Thyroid gland (tissue), 4 donors: ENCODE measurements at places on chromosomes 2 and 18. TPM values are rescaled to one million over a fixed set of nuclear protein-coding genes. Genes with fewer than 3 reads are reported as not detected.

The DIPK1C gene
- total RNA-seq = not detected

- H3K27ac ChIP-seq = no peak overlapping the region
- no peaks in the 10 kb centered on the region for H3K4me1 ChIP-seq
- no peak for DNase-seq
- H3K27me3 ChIP-seq = no peaks in the 10 kb centered on the region
- no peaks in the 10 kb centered on the region for H3K36me3 ChIP-seq
- H3K4me3 ChIP-seq = no peak overlapping the region
Observed at GRCh38 chr2:241940329-241940728, 70.8 kb downstream of the RTP5 start.

- H3K4me3 ChIP-seq = no peak overlapping the region
- H3K36me3 ChIP-seq = no peaks in the 10 kb centered on the region
- H3K4me1 ChIP-seq = no peaks in the 10 kb centered on the region
- DNase-seq = no peak
Observed at GRCh38 chr2:156349605-156350004, 17.1 kb upstream of the NR4A2 start.

DNA sequence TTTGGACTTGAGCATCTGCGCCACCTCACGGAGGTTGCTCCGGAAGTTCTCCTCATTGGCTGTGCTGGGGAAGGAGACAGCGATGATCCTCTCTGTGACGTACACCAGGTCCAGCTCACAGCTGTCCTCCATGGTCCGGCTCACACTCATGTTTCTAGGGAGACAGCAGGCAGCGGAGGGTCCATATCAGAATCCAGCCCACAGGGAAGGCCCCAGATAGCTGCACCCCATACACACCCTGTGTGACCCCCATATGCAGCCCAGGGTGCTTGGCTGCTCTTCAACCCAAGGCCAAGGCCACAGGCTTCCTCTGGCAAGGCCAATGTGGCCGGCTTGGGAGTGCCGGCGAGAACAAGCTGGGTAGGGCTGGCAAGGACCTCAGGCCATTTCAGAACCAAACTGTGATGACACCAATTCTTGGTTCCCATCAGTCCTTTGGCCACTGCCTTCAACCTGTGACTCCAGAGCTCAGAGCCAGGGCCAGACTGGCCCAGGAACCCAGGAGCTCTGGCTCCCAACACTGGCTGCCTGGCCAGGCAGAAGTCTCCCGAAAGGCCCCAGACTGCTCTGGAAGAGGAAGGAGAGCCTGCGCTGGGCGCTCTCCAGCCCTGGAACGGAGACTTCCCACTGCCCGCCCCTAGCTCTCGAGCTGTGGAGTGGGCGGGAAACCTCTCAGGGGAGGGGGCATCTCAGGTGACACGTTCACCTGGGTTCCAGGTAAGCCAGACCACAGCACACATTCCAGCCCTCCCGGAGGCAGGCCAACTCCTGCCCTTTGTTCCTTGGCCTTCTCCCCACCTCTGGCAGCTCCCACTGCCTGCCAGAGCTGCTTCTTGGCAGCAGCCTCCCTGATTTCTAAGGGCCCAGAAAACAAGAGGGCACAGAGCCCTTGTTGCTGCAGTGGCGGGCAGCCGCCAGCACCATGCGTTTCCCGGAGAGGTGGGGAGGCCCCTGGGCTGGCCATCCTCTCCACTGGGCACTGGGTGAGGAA, 104.7 kb downstream of the TNS1 start:
- peaks cover 25% of the 10 kb centered on the region for H3K36me3 ChIP-seq
- peaks cover 77% of the 10 kb centered on the region for H3K4me1 ChIP-seq
- no peak overlapping the region for H3K4me3 ChIP-seq
- DNase-seq = peak; percentile 98
- no peaks in the 10 kb centered on the region for H3K27me3 ChIP-seq

GRCh38 chr2:159292157-159292556, 5.7 kb upstream of the WDSUB1 start:
- DNase-seq = no peak
- H3K4me1 ChIP-seq = no peaks in the 10 kb centered on the region
- H3K4me3 ChIP-seq = no peak overlapping the region
- H3K27me3 ChIP-seq = no peaks in the 10 kb centered on the region
- no peaks in the 10 kb centered on the region for H3K36me3 ChIP-seq

DNA sequence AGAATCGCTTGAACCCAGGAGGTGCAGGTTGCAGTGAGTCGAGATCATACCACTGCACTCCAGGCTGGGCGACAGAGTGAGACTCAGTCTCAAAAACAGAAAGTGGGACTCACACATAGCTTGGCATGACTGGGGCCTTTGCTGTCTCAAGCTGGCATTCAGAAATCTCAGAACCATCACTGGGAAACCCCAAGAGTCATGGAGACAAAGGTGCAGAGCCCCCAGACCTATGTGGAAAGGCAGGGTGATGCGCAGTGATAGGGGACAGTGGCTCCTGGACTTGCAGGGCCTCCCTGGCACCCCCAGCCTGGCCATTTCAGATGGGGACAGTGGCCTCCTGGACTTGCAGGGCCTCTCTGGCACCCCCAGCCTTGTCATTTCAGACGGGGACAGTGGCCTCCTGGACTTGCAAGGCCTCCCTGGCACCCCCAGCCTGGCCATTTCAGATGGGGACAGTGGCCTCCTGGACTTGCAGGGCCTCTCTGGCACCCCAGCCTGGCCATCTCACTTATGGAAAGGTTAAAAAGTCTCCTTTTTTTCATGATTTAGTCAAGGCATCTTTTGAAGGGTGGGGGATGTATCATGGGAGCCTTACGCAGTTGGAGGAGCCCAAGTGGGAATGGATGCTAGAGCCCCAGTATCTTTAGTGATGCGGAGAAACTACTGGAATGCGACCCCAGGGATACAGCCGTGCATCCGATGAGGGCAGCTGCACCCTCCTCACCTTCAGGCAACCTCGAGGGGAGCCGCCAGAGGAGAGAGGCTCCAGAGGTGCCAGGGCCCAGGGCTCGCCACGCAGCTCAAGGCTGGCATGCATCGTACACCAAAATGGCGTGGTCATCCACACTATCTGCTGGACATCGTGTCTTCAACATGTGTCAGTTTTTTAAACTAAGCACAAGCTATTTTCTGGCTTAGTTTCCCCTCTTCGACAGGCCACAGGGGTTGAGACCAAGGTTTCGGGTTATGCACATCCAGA, 30.5 kb downstream of the ZNF516 start:
- DNase-seq = no peak
- no peak overlapping the region for H3K27ac ChIP-seq
- no peaks in the 10 kb centered on the region for H3K27me3 ChIP-seq
- no peaks in the 10 kb centered on the region for H3K36me3 ChIP-seq

GRCh38 chr2:38665854-38666555, at the start of gene GALM:
TSS of gene GALM (plus strand) at chr2:38666114. CDS start at chr2:38666162, 48 bp downstream.
- peak within 1 kb of the TSS; percentile 3 for H3K27ac ChIP-seq
- H3K4me3 ChIP-seq = peak within 1 kb of the TSS; percentile 33
- H3K36me3 ChIP-seq = no peaks in the 10 kb centered on the region
- H3K4me1 ChIP-seq = peaks cover 12% of the 10 kb centered on the region
- H3K27me3 ChIP-seq = no peaks in the 10 kb centered on the region

The GYPC gene
- total RNA-seq = 17.1 TPM

DNA sequence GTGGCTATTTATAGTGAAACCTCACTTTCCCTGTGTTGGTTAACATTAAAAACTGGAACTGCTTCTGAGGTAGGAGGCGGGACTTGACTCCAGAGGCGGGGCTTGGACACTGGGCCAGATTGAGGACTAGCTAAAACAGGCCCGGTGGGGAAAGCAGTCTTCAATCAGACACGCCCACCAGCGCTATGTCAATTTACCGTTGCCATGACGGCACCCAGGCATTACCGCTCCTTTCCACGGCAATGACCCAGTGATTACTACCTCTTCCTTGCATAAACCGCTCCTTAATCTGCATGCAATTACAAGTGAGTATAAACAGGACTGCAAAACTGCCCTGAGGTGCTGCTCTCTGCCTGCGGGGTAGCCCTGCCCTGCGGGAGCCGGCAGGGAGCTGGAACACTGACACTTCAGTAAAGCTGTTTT, 35.3 kb downstream of the LRRFIP1 start:
- H3K27ac ChIP-seq = peak overlapping the region; percentile 24
- no peak overlapping the region for H3K4me3 ChIP-seq
- peaks cover 31% of the 10 kb centered on the region for H3K4me1 ChIP-seq
- H3K36me3 ChIP-seq = no peaks in the 10 kb centered on the region
- peak; percentile 95 for DNase-seq

The KCNG2 gene
- not detected for total RNA-seq

- H3K27ac ChIP-seq = peak overlapping the region; percentile 65
- H3K4me3 ChIP-seq = no peak overlapping the region
- H3K36me3 ChIP-seq = no peaks in the 10 kb centered on the region
- peak; percentile 70 for DNase-seq
- no peaks in the 10 kb centered on the region for H3K27me3 ChIP-seq
Observed at GRCh38 chr2:208040199-208041171, 15.2 kb upstream of the PLEKHM3 start.

GRCh38 chr2:161230959-161231358, 70.7 kb downstream of the TANK start:
- H3K4me3 ChIP-seq = no peak overlapping the region
- H3K27me3 ChIP-seq = no peaks in the 10 kb centered on the region
- peaks cover 5% of the 10 kb centered on the region for H3K36me3 ChIP-seq

DNA sequence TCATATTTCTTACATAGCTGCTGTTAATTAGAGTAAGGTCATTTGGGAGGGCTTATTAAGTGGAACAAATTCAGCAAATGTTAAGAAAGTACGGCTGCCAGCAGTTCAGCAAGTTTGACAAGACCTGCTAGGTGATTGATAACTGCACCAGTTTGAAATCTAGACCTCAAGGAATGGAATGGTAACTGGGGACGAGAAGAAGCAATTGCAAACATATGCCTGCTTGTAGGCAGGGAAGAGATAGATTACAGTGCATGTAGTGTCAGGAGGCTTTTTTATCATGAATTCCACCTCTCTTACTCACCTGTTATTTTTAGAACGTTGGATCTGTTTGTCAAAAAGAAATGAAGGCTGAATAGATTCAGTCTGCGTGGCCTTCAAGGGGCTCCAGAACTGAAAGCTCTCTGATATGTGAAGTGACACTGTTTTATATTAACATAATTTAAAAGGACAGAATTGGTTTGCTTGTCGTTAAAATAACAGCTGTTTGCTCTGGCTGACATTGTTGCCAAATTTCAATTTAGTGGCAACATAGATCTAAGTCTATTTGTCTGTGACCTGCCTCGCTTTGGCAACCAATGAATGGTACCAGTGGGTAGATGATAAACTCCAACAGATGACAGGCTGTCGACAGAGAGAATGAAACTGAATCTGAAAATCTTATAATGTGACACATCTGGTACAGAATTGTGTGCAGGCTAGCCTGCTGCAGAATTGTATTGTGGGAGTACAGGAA, 199.3 kb downstream of the ZNF407 start:
- no peaks in the 10 kb centered on the region for H3K27me3 ChIP-seq
- no peaks in the 10 kb centered on the region for H3K4me1 ChIP-seq
- H3K4me3 ChIP-seq = no peak overlapping the region

DNA sequence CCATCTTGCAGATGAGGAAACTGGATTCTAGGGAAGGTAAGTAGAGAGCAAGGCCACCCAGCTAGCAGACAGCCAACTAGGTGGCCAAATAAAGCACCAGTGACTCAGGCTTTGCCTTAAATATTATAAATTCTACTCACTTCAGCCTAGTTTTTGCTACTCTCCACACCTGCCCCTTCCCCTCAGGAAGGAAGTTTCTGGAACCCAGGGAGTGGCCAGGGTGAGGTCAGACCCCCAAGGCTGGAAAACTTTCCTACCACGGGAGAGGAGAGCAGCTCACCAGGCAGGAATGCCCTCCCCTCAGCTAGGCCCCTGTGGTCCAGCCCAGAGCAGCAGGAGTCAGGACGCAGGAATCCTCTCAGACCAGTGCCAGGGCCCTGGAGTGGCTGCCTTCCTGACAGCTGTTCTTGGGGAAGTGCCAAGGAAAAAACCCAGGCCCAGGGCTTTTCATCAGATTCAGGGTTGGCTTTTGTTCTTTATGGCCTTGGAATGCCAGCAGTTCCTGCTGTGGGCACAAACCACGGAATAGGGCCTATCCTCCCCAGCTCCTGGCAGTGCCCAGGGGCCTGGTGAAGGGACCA, 5.1 kb upstream of the PAX8 start:
- no peak overlapping the region for H3K4me3 ChIP-seq
- H3K36me3 ChIP-seq = no peaks in the 10 kb centered on the region
- peaks cover 76% of the 10 kb centered on the region for H3K4me1 ChIP-seq
- DNase-seq = peak; percentile 94
- H3K27ac ChIP-seq = peak overlapping the region; percentile 99
